ENCODE measurements at places on chromosomes 3 and 15.
A peak's percentile ranks its signal among the peaks of the same experiment; 100 is the strongest.

- DNase-seq, result no peak
Measured at GRCh38 chr3:191138937-191139336, 60.1 kb upstream of the OSTN start.

DNA sequence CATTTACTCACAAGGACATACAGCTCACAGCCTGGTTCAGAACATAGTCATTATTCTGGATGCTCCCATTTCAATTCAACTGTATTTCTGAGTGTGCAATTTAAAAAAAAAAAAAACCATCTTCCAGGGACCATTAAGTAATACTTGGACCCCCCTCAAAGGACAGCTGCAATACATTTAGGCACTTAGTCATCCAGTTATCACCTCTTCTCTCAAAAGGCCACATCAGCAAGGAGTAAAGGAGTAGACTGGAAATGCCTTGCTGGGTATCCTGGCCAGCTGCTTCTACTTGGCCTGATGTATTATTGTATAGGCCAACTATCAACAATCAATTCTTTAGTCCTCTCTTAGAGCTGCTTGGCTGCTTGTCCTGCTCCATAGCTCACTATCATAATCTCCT lies 211.4 kb upstream of the SETMAR start:
- no peak for DNase-seq

DNA sequence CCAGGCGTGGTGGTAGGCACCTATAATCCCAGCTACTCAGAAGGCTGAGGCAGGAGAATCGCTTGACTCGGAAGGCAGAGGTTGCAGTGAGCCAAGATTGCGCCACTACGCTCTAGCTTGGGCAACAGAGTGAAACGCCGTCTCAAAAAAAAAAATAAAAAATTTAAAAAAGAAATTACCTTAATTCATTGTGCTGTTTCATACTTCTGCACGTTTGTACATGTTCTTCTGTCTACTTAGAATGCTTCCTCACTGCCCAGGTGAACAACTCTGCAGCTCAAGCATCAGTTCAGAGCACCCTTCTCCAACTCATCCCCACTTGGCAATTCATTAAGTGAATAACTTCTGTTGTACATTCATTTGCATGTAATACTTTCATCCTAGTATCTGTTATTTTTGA lies 14.0 kb downstream of the CAPN7 start:
- DNase-seq, result no peak

- DNase-seq, result no peak
Measured at GRCh38 chr3:150117076-150117475, 146.4 kb upstream of the PFN2 start.

GRCh38 chr15:94677202-94677790 lies 445.9 kb downstream of the MCTP2 start:
- DNase-seq, result no peak

- DNase-seq, result no peak
Measured at GRCh38 chr15:99409097-99409473, 156.7 kb upstream of the MEF2A start.

DNA sequence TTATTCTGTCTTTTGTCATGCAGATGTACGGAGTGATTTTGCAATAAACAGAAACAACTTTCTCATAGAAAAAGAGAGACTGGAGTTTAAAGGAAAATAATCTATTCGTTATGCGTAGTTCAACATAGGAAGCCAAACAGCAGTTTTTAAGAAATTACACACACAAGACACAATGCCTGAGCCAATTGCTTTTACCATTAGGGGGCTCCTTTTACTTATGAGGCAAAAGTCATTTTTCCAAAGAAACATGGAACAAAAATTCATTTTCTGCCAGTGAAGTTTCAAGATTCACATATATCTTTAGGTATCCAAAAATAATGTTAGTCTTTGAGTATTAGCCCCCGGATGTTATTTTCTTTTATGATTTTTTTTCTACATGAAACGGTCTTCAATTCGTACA lies 10.7 kb downstream of the CNTN6 start:
- DNase-seq, result no peak

- no peak for DNase-seq
Measured at GRCh38 chr15:48458876-48459275, 127.6 kb downstream of the DUT start.

- DNase-seq, result no peak
Measured at GRCh38 chr15:73941044-73941443, 14.8 kb downstream of the LOXL1 start.

DNA sequence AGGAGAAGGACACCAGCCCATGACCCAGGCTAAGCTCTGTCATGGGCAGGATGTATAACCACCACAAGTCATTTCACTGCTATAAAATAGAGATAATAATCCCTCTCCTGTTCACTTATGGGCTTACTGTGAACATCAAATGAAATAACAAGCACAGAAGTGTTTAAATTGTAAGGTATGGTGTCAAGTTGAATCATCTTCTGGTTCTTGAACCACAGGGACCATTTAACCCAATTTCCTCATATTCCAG lies 44.3 kb upstream of the TLE3 start:
- no peak for DNase-seq

- no peak for DNase-seq
Measured at GRCh38 chr3:81846988-81847387, 85.5 kb upstream of the GBE1 start.

GRCh38 chr3:152139651-152140050 lies 129.1 kb upstream of the MBNL1 start:
- DNase-seq, result no peak

GRCh38 chr3:67048067-67048714 lies 50.1 kb downstream of the KBTBD8 start:
- no peak for DNase-seq

DNA sequence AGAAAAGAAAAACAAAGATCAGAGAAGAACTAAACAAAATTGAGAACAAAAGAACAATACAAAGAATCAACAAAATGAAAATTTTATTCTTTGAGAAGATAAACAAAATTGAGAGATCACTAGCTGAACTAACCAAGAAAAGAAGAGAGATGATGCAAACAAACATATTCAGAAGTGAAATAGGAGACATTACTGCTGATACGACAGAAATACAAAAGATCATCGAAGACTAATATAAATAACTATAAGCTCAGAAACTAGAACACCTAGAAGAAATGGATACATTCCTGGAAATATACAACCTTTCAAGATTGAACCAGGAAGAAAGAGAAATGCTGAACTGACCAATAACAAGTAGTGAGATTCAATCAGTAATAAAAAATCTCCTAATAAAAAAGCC lies 533.1 kb upstream of the PPP2R3A start:
- DNase-seq, result no peak

GRCh38 chr3:18153571-18154173 lies 271.5 kb downstream of the SATB1 start:
- no peak for DNase-seq

- no peak for DNase-seq
Measured at GRCh38 chr15:89528757-89529352, 32.5 kb upstream of the RHCG start.

DNA sequence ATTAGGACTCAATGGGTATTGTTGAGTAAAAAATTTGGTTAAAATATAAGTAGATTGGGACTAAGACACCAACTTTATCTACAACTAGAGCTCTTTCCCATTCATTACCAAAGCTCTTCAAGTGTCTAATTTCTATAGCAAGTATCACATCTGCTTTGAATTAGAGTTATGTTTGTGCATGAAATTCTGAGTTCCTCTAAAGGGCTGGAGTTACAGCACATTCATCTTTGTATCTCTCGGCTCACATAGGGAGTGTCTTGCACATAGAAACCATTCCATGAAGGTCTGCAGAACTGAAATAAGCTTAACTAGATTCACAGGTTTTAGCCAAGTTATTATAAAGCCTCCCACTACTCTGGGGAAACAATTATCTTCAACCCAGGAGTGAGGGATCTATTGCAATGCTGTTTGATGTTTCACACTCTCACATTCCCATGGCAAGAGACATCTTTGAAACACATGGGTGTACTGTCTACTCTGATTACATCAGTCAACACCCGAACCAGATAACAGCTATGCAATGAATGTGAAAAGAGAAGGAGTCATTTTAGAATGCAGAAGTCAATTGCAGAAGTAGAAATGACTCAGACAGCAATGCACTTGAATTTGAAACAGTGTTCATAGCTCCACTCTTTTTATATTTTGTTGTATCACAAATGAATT lies 93.1 kb upstream of the KBTBD8 start:
- DNase-seq, result no peak

DNA sequence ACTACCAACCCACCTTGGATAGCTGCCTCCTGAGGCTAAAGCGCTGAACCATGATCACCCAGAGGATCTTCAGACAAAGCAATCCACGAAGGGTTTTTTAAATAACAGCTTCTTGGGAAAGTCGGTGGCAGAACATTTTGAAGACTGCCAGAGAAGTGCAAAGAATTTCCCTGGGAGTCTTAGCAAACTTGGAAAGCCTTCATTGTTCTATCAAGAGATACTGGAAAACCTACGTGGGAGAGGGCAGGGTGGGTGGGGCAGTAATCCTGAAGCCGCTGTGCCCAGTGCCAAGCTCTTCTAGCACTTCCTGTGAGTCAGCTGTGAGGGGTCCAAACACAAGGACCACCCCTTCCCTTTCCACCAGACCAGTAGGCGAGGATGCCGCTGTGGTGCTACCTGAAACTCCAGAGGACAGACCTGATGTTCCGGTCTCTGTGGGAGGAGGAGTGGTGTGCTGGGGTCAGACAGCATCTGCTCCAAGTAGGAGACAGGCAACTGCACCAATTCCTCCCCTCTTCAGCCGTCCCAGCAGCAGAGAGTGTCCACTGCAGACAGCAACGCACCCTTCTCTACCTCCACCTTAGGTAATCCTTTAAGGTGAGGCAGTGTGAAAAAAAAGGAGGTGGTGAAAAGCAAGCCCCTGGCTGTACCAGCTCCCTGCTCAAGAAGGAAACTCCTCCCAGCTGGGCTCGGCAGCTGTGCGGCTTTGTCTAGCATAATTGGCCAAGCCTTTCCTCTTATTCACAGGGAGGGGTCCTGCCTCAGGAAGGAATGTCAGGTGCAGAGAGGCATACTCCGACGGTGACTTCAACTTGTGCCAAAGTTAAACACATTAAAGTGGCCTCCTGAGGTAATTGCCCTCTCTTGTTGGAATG lies 99.0 kb downstream of the TMCC1 start:
- no peak for DNase-seq

DNA sequence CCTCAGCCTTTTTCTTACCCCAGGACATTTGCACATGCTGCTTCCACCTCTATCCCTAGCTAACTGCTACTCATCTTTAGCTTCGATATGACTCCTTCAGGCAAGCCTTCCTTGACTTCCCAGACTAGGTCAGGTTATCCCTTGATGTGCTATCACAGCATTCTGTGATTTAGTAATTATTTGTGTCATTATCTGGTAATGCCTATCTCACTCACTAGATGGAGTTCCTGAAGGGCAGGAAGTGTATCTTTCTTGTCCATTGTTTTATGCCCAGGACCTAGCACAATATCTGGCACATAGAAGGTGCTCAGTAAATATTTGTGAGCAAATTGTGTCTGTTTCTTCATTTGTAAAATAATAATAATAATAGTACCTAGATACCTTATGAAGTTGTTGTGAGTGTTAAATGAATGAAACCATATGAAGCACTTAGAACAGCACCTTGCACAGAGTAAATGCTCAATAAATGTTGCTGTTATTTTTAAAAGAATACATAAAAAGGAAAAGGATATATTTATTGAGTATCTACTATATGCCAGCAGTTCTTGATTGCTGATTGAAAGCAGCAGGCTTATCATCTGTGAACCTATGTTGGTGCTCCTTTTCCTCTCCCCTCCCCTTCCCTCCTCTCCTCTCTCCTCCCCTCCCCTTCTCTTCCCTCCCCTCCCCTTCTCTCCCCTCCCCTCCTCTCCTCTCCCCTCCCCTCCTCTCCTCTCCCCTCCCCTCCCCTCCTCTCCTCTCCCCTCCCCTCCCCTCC lies 31.5 kb downstream of the SQOR start:
- DNase-seq, result no peak

DNA sequence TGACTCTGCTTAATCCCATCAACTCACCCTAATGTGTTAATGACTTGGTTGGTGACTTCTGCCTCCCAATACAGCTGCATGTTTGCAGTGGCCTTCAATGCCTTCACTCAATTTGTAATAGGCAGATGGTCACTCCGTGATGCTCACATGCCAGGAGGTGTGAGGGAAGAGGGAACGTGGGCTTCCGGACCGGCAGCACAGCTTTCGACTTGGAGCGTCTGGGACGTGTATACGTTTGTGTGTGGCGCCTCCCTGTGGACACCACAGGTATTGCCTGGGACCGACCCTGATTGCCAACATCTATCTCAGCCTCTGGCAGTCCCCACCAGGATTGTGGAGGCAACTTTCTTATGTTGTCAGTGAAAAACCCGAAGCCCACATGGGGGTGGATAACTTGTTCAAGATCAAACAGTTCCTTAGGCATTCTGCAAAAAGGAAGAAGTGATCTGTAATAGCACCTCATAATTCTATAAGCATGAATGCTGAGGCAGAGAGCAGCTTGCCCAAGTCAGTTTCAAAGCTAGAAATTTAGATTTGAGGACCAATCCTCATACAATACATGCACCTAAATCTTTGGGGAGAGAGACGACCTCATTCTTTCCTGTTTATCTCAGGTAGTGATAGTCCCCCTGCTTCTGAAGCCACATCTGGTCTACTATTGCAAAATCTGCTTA lies 16.9 kb downstream of the MRPL46 start:
- peak; percentile 38 for DNase-seq

- DNase-seq, result peak; percentile 12
Measured at GRCh38 chr3:123489400-123490004, 40.6 kb upstream of the ADCY5 start.

- DNase-seq, result no peak
Measured at GRCh38 chr15:61474796-61475195, 245.7 kb upstream of the RORA start.

DNA sequence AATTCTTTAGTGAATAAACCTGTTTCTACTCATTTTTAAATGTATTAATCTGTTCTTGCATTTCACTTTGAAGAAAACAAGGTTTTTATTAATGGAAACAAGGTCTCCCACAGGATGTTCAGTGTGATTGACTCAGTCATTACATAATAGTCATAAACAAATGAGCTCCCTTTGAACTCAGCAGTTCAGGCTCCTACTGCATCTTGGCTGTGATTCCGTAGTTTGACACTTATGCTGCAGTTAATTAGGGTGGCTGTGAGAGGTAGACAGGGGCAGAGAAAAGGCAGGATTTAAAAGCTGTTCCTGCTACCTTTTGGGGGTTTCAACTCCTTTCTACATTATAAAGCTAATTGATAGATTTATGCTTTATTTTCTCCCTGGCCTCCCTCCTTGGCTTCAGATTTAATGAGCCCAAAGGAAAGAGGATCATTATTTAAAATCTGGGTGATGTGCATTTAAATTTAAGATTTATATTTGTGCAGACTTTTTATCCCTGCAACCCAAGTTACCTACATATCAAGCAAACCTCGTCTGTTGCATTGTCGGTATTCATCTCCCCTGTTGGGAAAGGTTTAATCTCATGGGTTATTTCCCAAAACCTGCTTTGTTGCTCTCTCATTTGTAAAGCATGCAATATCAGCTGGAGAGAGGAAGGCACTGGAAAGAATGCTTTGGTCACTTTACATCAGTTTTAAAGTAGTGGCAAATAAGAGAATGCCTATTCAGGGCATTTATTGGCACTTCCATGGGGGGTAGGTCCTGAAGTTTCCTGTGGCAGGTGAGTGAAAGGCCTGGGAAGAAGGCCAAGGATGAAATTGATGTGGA lies 345.0 kb upstream of the NR2E3 start:
- no peak for DNase-seq

- no peak for DNase-seq
Measured at GRCh38 chr15:82017656-82018055, 28.2 kb downstream of the MEX3B start.

- DNase-seq, result no peak
Measured at GRCh38 chr3:160618878-160619277, 53.5 kb upstream of the KPNA4 start.
